H1 (cell line): ENCODE measurements at places on chromosomes 2 and 18. TPM values are rescaled to one million over a fixed set of nuclear protein-coding genes. Genes with fewer than 3 reads are reported as not detected.

GRCh38 chr2:149513461-149513860, 74.1 kb downstream of the MMADHC start:
- DNase-seq = no peak

DNA sequence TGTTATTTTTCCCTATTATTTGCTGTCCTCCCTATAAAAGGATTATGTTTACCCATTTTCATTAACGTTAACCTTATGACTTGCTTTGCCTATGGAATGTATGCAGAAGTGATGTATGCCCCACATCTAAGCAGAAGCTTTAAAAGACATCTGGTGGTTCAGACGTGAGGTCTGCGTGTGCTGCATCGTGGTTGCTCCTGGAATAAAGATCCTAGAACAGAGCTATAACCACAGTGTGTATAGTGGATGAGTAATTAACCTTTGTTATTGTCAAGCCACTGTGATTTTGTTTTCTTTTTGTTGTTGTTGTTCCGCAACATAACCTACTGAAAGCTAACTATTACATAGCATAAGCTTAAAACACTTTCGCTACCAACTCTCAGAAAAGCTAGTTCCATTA, 20.9 kb upstream of the CFAP36 start:
- DNase-seq = no peak

DNA sequence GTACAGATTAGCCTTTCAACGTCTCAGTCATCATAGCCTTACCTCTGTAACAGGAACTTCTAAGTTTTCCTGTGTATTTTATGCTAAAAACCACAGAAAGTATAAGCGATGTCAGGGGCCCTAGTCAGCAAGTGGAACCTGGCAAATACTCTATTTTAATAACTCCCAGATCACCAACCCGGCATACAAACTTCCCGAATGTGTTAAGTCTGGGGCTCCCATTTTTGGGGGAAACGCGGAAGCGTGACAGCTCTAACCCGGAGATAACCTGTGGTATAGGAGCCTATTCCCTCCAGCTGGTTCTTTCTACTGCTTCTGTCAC, 574 bp downstream of the NIFK start:
- no peak for DNase-seq

- DNase-seq = no peak
Observed at GRCh38 chr18:25453556-25454269, 101.7 kb upstream of the ZNF521 start.

DNA sequence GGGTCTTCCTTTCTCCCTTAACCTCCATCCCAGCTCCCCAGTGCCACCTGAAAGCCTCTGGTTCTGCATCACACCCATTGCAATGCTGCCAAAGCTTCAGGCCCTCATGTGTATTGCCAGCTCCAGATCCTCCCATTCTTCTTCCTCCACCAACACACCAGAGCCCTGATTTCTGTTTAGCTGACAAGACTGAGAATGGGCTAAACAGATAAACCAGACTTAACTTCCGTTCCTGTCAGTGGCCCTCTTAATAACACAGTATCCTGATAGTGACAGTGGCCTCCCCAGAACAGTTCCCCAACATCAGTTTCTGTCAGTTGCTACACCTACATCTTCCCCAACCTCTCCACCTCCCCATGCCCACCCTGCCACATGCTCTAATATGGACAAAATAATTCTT, 31.3 kb upstream of the C1D start:
- DNase-seq = no peak

GRCh38 chr2:99998651-99999320, 143.6 kb downstream of the AFF3 start:
- no peak for DNase-seq

DNA sequence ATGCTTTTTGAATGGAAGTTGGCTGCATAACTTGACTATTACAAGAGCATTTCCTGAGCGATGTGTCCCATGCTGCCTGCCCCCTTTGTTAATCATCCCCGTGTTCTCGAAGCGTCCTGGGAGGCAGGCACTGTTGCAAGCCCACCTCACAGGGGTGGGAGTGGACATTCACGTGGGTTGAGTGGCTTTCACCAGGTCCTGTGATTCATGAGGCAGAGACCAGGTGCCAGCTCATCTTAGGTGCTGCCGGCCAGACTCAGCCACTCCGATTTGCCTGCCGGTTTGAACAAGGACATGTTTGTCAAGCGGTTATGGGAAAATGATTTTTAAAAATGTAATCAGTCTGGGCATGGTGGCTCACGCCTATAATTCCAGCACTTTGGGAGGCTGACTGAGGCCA, 112.5 kb downstream of the ZNF532 start:
- DNase-seq = no peak

GRCh38 chr2:150357770-150358467, 129.5 kb downstream of the RND3 start:
- DNase-seq = no peak

DNA sequence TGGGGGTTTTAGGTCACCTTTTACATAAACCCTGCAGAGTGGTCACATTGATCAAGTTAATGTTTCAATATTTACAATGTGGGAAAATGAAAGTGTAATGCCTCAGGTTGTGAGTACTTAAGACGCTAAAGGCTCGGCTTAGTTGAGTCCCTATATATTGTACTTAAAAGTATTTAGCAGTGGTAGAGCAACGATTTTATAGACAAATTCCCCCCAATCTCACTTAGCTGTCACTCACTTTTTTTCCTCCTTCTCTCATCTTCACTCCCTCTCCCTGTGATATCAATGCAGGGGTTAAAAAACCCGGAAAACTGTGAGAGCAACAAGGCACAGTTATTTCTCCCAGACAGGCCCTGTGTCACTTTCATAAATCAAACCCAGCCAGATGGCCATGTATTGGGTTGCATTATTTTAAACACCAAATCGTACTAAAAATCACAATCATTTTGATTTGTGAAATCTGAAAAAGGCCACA, 5.4 kb downstream of the POU3F3 start:
- DNase-seq = no peak

DNA sequence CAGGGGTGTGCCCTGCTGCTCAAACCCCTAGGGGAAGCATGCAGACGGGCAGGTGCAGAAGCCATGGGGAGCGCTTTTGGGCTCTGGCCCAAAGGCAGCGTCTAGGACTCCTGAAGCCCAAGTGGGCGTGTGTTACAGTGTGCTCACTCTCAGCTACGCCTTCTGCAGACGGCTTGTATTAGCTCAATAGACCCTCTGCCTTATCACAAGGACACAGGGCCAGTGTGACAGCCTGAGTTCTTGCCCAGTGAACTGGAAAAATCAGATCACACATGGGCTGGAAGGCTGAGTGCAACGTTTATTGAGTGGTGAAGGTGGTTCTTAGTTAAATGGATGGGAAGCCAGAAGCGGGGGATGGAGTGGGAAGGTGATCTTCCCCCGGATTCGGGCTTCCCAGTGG, 210.9 kb downstream of the CDH20 start:
- no peak for DNase-seq

DNA sequence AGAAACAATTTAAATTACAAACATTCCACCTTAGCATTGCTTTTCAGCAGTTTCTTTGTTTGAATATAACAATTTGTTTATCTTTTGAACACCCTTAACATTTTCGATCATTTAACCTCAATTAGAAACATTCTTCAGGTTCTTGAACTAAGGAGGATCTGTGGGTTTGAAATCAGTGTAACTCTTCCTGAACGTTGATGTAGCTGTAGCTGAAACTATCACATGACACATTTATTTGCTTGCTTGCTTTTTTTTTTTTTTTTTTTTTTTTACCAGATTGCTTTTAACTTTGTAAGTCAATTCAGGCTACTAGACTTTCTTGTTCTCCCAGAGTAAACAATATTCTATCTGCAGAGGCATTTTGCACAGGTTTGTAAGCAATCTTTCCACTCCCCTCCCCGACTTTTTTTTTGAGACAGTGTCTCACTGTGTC, 47.6 kb downstream of the GPD2 start:
- DNase-seq = no peak

GRCh38 chr18:57220480-57220879, 73.6 kb downstream of the BOD1L2 start:
- no peak for DNase-seq

DNA sequence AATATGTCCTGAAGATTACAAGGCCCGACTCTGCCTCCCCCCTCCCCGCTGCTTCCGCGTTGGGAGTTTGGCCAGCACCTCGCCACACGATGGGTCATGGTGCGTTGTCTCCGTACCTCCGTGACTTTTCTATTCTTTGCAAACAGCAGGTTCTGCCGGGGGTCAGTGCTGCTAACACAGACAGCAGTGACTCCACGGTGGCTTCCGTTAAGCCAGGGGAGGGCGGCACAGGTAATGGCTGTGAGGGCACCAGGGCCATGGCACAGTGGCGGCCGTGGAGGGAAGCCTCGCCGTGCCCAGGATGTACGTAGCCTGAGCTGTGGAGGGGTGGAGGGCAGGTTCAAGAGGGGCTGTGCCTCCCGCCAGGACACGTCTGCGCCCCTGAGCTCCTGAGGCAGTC, 115.5 kb downstream of the NFATC1 start:
- no peak for DNase-seq

GRCh38 chr2:238158018-238158508, 707 bp upstream of the ERFE start:
- peak; percentile 79 for DNase-seq

- no peak for DNase-seq
Observed at GRCh38 chr18:45317948-45318640, 297.2 kb upstream of the SLC14A2 start.

- no peak for DNase-seq
Observed at GRCh38 chr2:47339745-47340541, 63.0 kb upstream of the MSH2 start.

DNA sequence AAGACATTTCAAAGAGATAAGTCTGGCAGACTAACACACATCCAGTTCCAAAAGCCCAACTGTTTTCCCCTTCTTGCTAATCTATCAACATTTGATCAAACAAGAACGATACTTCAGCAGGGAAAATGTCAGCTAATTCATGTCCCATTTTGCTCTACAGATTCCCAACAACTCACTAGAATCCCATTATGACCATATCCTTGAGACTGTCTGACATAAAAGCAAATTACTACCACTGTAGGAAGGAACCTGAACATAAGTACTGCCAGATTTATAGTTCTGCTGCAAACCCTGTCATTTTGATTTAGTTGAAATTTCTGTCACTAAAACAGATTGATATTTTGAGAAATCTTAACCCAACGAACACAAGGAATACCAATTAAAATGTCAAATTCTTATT, 193.0 kb upstream of the REG3G start:
- DNase-seq = no peak

DNA sequence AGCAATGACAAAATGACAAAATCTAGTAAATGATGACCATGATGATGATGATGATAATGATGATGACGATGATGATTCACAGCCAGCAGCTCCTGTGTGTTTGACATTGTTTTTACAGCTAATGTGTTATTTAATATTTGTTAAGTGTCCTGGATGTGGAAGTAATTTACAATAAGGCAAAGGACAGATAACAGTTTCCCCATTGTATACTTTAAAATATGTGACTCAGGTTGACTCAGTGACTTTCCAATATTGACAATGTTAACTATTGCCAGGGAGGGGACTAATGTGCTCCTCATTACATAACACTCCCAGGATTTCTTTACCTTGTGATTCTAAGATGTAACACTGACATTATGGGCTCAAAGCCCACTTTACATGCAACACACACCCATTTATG, 602.2 kb downstream of the FBXO15 start:
- no peak for DNase-seq

- no peak for DNase-seq
Observed at GRCh38 chr2:104443145-104443544, 410.8 kb upstream of the POU3F3 start.

DNA sequence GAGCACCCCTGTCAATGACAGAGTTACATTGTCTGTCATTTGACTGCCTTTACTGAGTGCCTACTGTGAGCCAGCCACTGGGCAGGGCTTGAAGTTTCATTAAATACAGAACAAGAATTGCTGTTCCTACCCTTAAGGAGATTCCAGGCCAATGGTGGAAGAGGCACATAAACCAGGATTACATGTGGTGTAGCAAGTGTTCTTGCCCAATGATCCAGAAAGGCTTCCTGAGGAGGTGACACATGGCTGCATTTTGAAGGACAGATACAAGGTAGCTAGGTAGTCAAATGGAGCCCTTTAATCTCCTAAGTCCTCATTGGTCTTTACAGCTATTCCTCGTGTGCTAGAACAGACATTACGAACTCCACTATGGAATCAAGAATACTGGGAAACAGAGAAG, 312.7 kb downstream of the ETAA1 start:
- DNase-seq = no peak

DNA sequence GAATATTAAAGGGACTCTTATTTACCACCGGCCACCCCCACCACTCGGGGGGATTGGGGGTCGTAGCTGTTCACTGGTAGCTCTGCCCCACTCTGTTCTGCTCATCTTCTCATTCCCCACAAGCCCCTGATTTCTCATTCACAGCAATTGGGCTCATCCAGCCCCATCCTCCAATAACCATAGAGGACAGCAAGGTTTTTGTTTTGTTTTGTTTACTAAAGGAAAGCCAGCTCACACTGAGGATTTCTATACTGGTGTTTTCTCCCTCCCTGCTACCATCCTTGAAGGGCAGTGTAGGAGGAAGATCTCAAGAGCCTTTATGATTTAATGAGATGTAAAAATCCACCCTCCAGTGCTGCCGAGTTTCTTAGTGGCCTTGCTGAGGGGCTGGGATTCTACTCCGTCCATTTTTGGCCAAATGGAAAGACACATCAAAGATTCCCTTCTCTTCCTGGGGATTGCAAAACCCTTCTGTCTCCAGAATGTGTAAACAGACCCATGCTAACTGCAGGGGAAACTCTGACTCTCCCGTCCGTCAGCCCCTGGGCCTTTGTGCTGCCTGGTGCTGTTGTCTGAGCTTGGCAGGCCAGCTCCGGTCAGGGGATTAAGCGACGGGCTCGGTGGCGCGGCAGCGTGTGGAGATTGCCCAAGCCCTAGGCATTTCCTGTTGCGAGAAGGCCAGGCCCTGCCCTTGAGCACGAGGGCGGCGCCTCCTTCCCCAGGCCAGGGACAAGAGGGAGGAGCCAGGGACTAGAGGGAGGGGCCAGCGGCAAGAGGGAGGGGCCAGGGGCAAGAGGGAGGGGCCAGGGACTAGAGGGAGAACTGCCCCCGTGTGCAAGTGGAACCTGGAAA, 165.0 kb downstream of the ANTXR1 start:
- peak; percentile 98 for DNase-seq

CPO gene
- polyA plus RNA-seq = 0.50 and 1.3 TPM in 2 replicates

FLACC1 gene
- not detected in 2 replicates for polyA plus RNA-seq

CFC1 gene
- 0.14 and 0.49 TPM in 2 replicates for polyA plus RNA-seq

LRRC30 gene
- not detected in 2 replicates for polyA plus RNA-seq

PRKAG3 gene
- polyA plus RNA-seq = not detected in 2 replicates

VWA3B gene
- not detected in 2 replicates for polyA plus RNA-seq

BOLL gene
- 0.03 TPM in 1 of 2 replicates, not detected in the other for polyA plus RNA-seq

NCKAP5 gene
- 0.13 and 0.27 TPM in 2 replicates for polyA plus RNA-seq

COBLL1 gene
- 1.4 and 2.2 TPM in 2 replicates for polyA plus RNA-seq

RNASEH1 gene
- polyA plus RNA-seq = 11.7 and 13.9 TPM in 2 replicates

HOXD12 gene
- not detected in 2 replicates for polyA plus RNA-seq

UGT1A3 gene
- polyA plus RNA-seq = not detected in 2 replicates

C18orf54 gene
- polyA plus RNA-seq = 4.1 and 6.7 TPM in 2 replicates

MEP1B gene
- polyA plus RNA-seq = not detected in 2 replicates
